ENCODE measurements at places on chromosomes 1 and 21. TPM values are rescaled to one million over a fixed set of nuclear protein-coding genes. Genes with fewer than 3 reads are reported as not detected.
A peak's percentile ranks its signal among the peaks of the same experiment; 100 is the strongest.

Gene UTP25
- total RNA-seq: 6.4 TPM

Gene S100A3
- total RNA-seq: not detected

Gene ASB17
- not detected for total RNA-seq

Gene DNAI4
- total RNA-seq: 12.8 TPM

Gene MATN1
- total RNA-seq: not detected

Gene CBR3
- total RNA-seq: 2.2 TPM

Gene FAM167B
- 5.5 TPM for total RNA-seq

DNA sequence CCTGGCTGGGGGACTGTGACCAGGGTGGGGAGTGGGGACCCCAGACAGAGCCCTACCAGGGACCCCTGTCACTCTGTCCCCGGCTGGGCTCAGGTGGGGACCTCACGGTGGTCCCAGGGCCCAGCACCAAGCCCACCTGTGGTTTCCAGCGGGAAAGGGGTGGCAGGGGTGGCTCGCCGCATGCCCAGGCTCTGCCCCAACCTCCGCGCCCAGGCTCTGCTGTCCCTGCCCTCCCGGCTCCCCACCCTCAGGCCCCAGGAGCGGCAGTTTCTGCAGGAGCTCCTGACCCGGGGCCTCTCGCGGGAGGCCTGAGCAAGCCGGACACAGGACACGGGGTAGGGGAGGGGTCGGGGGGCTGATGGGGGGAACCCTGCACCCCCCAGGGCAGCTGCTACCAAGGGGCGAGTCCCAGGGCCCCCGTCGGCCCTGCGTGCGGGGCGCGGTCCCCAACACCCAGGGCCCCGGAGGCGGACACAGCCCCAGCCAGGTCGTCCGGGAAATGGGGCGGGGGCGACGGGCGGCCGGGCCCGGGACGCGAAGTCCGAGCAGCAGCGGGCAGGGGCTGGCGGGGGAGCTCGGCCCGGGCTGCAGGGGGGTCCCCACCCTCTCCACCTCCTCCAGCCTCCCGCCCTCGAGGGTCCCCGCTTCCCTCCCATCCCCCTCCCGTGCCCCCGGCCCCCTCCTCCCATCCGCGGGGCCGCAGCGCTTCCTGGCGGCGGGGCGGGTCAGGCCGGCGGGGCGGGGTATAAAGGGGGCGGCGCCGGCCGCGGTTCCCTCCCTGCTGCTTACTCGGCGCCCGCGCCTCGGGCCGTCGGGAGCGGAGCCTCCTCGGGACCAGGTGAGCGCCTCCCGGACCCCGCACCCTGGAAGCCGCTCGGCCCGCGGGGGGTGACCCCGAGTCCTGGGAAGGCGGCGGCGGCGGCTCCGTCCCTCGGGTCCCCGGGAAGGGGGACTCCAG, at the start of gene COL6A2:
Gene COL6A2, plus strand, starts transcription at position 777 of the 958 bp plus-strand sequence.
- peak; percentile 40 for DNase-seq

- no peak for DNase-seq
These were observed 39.4 kb downstream of the RCSD1 start for GRCh38 chr1:167669209-167670124.

DNA sequence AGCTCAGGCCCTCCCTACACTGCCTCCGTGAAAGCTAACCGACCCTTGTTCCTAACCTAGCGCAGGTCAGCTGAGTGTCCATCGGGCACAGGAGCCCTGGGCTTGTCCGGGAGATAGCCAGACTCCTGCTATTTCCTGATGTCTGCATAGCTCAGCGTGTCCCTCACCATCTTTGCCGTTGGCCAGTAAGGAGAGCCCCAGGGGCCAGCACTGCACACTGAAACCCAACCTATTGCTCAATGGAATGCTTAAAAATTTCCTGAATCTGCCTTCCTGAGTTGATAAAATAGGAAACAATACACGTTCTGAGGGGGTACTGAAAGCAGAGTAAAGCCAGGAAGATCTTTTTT, 2.2 kb downstream of the RUNX1 start:
- DNase-seq: no peak

DNA sequence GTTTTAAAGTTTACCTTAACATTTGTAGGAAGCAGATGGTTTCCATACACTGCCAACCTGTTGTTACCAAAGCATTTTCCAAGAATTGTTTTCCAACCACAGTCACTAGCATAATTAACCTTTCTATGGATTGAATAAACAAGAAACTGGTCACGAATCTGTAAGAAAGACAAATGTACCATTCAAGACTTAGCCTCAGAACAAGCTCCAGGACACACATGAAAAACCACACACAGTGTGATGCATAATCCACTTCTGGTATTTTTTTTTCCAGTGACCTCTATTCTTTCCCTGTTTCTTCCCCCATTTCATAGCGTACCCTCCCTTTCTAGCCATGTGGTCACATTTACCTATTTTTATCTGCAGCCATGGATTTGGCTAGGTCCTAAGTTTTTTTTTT, 29.6 kb upstream of the C1orf87 start:
- DNase-seq: no peak

DNA sequence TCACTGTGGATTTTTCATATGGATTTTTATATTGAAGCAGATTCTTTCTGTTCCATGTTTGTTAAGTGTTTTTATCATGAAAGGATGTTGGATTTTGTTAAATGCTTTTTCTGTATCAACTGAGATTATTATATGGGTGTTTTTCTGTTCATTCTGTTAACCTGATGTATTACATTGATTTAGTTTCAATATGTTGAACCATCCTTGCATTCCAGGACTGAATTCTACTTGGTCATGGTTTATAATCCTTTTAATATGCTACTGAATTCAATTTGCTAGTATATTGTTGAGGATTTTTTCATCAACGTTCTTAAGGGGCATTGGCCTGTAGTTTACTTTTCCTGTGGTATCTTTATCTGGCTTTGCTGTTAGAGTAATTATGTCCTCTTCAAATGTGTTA, 55.8 kb downstream of the CCDC30 start:
- DNase-seq: no peak

DNA sequence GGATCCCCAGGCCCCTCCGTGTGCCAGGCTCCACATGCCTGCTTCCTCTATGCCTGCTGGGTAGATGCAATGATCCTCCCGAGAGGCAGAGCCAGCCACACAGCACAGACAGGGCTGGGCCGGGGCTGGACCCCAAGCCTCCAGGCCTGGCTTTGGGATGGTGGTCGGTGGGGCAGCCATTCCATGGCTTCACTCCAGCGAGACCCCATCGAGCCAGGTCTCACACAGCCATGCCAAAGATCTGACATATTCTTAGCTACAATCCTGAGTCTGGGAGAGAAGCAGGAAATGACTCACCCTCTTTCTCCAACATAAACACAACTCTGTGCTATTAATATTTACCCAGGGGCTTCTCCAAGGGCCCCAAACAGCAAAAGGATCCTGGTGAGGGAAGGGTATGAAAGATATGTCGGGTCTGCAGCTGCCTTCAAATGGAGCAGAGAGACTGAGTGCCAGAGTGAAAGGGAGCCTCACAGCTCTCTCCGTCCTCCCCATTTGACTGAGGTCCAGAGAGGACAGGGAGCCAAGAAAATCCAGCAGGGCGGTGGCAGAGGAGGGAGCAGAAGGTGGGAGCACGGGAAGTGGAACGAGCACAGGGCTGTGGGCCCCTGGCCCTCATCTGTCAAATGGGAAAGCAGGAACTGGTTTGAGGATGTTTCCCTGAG, 639.5 kb downstream of the MATN1 start:
- DNase-seq: no peak

- DNase-seq: no peak
These were observed 239.8 kb downstream of the ZNF648 start for GRCh38 chr1:181821701-181822100.

DNA sequence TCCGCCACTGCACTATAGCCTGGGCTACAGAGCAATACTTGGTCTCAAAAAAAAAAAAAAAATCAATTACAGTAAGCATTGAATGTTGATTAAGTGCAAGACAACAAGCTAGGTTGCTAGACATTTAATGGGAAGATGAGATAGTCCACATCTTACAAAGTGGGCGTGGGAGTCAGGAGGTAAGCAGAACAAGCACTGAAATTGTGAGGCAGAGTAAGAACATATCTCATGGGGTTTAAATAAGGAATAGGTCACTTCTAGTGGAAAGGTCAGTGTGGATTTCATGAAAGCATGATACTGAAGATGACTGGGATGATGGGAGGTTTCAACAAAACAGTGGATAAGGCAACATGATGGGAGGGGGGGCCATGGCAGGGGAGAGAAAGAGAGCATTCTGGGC, 1.9 kb upstream of the OLFML2B start:
- no peak for DNase-seq

DNA sequence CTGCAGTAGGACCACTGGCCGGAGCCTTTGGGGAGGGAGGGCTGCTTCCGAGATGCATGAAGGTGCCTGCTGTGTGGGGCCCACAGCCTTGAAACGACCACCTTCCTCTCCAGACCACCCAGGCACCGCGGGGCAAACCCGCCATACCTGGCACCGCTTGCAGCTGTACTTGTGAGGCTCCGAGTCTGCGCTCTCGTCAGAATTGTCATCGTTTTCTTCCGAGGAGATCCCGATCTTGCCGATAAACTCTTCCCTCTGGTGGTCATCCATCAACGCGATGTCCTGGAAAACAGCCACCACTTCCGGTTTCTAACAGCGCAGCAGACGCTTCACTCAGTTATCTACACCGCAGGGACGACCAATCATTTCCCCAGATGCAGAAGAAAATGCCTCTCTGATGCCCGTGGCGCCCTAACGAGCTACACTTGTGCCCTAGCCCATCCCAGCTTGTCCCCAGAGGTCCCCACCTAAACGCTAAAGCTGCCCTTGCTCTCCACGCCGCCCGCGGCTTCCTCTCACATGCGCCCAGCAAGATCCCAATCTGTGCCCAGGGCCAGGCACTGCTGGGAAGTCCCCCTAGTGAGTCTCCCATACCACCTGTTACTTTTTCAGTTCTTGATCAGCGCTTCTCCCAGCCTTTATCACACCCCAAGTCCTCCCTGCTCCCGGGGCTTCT, 55.0 kb upstream of the RIPK4 start:
- DNase-seq: no peak

DNA sequence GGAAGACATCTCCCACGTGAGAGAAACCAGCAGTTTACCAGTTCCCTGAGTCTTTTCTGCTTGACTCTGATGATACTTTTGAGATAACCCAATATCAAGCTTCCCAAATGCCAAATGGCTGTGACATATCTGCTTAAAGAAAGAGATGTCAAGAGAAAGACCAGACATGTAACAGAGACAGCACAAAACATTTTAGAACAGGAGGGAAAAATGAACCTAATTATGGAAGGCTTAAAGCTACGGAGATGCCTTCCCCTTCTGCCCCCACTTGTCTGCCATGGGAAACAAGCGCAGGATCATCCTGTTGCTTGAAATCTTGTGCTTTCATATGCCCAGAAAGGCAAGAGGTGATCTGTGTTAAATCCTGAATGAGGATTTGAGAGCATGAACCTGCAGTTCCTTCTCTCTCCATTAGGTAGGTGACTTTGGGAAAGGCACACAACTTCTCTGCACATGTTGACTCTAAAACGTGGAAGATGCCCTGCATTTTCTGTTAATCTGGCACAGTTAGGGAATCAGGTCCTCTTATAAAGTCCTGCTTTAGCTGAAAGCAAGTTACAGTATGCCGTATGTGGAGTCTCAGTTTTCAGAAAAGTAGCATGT, 46.7 kb upstream of the MTR start:
- no peak for DNase-seq

GRCh38 chr1:172298911-172299310, 121.6 kb upstream of the C1orf105 start:
- DNase-seq: no peak

DNA sequence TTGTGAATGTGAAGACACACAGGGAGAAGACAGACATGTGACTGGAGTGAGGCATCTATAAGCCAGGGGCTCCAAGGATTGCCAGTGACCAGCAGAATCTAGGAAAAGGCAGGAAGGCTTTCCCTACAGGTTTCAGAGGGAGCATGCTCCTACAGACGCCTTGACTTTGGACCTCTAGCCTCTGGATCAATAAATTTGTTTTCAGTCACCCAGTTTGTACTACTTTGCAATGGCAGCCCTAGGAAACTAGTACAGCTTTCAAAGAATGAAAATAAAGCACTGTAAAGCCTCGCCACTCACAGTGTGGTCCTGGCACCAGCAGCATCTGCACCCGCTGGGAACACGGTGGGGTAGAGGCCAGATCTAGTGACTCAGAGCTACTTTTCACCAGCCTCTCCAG, 510.0 kb downstream of the LTN1 start:
- DNase-seq: no peak

DNA sequence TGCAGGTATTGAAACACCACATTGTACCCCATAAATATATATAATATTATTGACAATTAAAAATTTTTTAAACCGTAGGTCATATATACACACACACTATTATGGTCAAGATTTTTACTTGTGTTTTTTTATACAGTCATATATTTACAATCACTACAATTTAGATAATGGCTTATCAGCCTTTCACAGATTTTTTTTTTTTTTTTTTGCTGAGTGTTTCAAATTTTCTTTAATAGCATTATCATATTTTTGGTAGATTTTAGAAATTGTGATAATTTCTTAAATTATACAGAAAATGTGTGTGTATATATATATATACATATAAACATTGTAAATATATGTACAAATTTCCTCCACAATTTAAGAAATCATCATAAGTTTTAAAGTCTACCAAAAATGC, 68.6 kb upstream of the RGS2 start:
- DNase-seq: no peak

GRCh38 chr1:201216395-201217085, 25.9 kb downstream of the IGFN1 start:
- no peak for DNase-seq

DNA sequence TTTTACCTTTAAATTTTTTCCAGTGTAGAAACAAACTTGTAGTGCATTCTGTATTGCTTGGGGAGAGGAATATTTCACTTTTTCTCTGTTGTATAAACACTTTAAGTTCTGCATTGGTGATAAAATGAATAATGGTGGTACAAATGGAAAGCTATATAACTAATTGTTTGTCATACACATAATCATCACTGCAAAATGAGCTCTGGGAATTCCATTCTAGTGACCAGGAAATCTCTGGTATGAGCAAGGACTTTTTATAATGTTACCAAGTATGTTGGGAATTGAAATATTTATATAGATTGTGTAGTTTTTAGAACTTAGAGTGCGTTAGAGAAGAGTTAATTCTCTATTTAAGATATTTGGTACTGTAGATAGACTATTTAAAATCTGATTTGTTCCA, 5.0 kb upstream of the FMN2 start:
- DNase-seq: no peak

- DNase-seq: no peak
These were observed 10.4 kb downstream of the NR5A2 start for GRCh38 chr1:200037904-200038303.

DNA sequence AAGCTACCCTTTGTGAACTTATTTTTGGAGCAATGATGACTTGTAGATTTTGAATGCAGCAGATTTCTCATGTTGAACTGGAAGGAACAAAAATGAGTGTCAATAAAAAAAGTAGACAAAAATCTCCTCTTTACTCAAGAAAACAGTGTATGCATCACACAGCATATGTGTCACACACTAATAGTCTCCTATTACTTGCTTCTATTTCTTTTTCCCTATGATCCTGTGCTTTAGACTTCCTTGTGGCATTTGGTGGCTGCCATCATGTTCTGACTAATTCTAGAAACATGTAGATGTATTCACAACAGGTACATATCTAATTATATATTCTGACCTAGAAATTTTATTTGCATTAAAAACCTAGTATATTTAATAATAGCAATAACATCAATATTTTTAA, 14.3 kb downstream of the RC3H1 start:
- DNase-seq: no peak

GRCh38 chr1:77556045-77556444, 126.4 kb downstream of the ZZZ3 start:
- no peak for DNase-seq

GRCh38 chr1:55180075-55180670, 35.0 kb downstream of the USP24 start:
- no peak for DNase-seq

All from colonic mucosa (tissue), 4 donors.